ENCODE measurements at places on chromosomes 16 and 17.
A peak's percentile ranks its signal among the peaks of the same experiment; 100 is the strongest.

DNA sequence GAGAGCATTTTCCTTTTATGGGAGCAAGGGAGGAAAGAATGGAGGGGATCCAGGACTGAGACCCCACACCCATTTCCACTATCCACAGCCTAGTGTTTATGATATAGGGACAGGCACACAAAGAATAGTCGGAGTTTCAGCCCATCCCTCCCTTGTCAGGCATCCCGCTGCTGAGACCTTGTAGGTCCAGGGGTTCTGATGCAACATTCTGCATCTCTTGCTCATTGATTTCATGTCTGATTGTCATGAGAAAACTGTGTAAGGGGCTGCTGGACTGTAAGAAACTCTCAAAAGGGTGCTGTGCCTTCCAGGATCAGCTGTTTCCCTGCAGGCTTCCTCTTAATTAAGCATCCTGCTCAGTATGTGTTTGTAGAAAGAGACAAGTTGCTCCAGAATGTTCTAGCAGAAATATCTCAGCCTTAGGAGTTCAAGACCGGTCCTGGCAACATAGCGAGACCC is 5.3 kb upstream of the POLR3E start:
- DNase-seq: peak; percentile 41

- no peak for DNase-seq
Observed at GRCh38 chr17:50532452-50533024, at the start of gene EPN3. EPN3 (plus strand) TSS chr17:50532735; CDS start chr17:50536557, 3,822 bp downstream.

DNA sequence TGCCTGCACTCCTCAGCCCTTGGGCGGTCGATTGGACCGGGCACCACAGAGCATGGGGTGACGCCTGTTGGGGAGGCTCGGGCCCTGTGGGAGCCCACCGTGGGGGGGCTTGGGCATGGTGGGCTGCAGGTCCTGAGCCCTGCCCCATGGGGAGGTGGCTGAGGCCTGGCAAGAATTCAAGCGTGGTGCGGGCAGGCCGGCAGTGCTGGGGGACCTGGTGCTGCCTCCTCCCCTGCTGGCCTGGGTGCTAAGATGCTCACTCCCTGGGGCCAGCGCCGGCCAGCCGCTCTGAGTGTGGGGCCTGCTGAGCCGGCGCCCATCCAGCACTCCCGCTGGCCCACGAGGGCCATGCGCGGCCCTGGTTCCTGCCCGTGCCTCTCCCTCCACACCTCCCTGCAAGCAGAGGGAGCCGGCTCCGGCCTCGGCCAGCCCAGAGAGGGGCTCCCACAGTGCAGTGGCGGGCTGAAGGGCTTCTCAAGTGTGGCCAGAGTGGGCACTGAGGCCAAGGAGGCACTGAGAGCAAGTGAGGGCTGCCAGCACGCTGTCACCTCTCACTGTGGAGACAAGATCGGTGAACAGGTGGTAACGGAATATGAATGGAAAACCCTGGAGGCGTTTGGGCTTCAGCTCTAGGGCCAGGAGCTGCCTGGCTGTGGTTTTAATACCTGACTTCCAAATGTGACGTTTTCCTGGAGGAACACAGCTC is 28.5 kb downstream of the ST6GALNAC1 start:
- no peak for DNase-seq

- no peak for DNase-seq
Observed at GRCh38 chr16:1820096-1820945, 6.3 kb downstream of the HAGH start.

- DNase-seq: no peak
Observed at GRCh38 chr17:81027591-81028505, 7.1 kb upstream of the BAIAP2 start.

- DNase-seq: no peak
Observed at GRCh38 chr17:73069841-73070240, 22.6 kb downstream of the SLC39A11 start.

GRCh38 chr16:79658301-79659033 is 57.9 kb upstream of the MAF start:
- DNase-seq: peak; percentile 29
